Stimulated activated CD4-positive, alpha-beta T cell treated with anti-CD3 and anti-CD28 coated beads, Interleukin-1b, Interleukin-23, amount 100 ng/mL, for 4 hours (primary cell): ENCODE measurements at places on chromosomes 2 and 18.

- no peak for DNase-seq
These were observed 19.7 kb downstream of the PTPN18 start for GRCh38 chr2:130375291-130376266.

DNA sequence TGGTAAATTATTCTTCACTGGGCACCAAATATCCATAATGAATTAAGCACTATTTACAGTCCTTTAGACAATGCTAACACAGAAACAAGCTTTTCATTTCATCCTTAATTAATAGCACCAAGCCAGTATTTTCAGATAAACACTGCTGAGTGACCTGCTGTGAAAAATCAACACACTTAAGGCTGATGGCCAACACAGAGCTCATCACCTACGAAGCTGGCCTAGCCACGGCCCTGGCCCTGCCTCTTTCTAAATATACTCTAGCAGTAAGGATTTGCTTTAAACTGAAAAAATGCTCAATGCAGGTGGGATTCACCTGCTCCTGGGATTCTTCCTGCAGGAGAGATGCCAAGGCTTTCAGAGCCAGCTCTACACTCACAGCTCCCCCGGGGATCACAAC lies 18.4 kb downstream of the CYB5A start:
- no peak for DNase-seq

GRCh38 chr2:189569295-189569910 lies 11.2 kb downstream of the SLC40A1 start:
- DNase-seq, result no peak

DNA sequence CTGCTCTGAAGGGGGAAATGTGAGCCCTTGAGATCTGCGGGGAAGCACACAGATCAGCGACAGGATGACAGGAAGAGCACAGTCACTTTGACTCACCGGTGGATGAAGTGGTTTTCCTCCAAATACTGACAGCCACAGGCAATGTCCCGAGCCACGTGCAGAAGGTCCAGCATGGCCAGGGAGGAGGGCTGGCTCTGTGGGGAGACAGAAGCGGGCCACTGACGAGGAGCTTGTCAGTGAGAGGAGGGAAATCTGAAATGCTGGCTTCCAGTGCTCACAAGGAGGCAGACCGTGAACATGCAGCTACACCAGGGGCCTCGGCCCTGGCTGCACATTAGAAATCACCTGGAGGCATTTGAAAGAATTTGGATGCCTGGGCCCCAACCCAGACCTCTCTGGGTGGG lies 98.7 kb downstream of the CLIP4 start:
- no peak for DNase-seq

DNA sequence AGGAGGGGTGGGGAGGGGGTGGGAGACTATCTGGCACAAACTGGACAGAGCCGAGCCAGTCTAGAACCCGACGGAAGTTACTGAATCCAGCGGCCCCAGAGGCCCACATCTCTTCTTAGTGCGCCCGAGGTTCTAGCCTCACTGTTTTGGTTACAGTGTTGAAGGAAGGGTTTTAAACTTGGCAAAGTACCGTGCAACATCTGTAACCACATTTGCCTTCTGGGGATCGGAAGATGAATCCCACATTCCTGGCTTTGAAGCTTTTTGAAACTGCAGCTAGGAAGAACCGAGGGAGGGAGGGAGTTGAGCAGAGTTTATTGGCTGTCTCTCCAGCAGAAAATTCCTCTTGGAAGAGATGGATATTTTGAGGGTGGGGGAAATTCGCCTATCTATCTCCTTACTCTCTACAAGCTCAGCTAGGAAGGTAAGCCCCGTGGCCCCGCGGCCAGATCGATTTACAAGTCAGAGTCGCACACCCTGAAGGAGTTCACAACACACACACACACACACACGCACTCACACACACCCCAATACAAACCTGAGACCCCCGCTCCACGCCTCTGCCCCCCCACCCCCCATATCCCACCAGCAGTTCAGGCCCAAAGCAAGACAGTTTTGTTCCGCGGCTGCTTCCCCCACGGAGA lies 1.0 kb downstream of the ACVR1 start:
- no peak for DNase-seq

GRCh38 chr2:143685421-143686078 lies 556.3 kb downstream of the ARHGAP15 start:
- DNase-seq, result no peak
